Fibroblast of the conjunctiva (primary cell): ENCODE measurements at places on chromosomes 2 and 18.
A peak's percentile ranks its signal among the peaks of the same experiment; 100 is the strongest.

GRCh38 chr2:67318993-67319481 is 78.1 kb upstream of the ETAA1 start:
- DNase-seq, result no peak

DNA sequence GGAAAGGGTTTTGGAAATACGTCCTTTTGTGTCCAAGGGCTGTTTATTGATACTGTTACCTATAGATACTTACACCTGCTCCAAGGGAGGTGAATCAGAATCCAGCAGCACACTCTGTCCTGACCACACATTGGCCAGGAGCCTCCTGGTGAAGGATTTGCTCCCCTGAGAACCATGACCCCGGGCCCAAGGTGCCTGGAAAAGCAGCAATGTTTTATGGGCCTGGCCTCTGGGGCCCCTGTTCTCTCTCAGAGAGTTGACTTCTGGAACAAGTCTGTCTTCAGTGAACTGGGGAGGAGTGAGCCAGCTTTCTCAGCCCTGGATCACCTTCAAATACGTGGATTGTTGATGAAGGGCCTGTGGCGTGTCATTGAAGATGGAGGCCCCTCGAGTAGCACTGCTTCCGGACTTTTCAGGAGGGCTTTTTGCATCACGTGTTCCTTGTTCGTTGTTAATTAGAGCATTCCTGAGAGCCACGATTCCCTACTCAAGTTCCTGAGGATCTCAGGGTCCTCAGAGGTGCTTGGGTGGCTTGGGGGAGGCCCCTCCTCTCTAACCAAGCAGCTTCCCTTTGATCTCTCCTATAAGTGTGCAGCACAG is 78.5 kb upstream of the RPL31 start:
- no peak for DNase-seq

DNA sequence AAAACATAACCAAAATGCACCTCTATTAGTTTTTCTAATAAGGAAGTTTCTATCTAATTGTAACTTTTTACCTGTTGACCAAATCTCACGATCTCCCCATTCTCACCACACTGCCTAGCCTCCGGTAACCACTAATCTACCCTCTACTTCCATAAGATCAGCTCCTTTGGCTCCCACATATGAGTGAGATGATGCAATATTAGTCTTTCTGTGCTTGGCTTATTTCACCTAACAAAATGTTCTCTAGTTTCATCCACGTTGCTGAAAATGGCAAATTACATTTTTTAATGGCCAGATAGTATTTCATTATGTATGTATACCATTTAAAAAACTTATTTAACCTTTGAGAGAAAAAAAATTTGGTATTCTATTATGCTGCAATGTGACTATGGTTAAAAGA is 379.0 kb upstream of the NXPH2 start:
- no peak for DNase-seq

DNA sequence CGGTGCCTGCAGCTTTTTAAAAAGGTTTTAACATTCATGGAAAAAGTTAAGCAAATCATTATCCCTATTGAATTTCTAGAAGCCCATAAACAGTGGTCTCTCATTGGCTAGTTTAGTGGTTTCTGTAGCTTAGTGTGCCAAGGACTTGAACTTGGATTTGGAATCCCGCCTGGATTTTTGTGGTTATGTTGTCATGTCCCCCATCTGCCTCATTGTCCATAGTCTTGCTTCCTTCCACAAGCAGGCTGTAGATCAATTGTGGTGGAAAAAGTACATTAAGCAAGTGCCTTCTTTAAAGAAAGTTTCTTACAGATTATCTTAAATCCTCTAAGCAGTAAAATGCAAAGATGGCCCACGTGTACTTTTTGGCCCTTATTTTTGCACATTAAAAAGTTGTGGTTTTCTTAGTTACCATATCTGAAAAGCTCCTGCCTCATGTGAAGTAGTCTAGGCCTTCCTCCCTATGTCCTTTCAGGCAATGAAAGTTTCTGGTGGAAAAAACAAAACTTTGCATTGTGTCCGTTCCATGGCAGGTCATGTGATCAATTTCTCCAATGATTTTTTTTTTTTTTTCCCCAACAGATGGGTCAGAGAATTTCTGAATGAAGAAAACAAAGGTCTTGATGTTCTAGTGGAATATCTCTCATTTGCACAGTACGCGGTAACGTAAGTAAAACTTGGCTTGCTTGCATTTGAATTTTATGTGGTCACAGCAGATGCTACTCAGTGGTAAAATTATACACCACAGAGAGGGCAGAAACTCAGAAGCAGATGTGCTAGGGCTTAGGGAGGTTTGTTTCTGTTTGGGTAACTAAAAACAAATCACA is 158.9 kb downstream of the PRPF40A start:
- peak; percentile 80 for DNase-seq

- no peak for DNase-seq
Measured at GRCh38 chr2:121279476-121280220, 5.4 kb downstream of the TFCP2L1 start.

DNA sequence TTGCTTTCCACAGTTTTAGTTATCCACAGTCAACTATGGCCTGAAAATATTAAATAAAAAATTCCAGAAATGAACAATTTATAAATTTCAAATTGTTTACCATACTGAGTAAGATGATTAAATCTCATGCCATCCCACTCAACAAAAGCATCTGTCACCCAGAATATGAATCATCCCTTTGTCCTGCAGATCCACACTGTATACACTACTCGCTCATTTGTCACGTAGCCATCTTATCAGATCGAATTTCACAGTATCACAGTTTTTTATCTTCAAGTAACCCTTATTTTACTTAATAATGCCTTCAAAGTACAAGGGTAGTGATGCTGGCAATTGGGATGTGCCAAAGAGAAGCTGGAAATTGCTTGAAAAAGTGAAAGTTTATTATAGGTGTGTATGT is 291.8 kb upstream of the LRATD1 start:
- no peak for DNase-seq

DNA sequence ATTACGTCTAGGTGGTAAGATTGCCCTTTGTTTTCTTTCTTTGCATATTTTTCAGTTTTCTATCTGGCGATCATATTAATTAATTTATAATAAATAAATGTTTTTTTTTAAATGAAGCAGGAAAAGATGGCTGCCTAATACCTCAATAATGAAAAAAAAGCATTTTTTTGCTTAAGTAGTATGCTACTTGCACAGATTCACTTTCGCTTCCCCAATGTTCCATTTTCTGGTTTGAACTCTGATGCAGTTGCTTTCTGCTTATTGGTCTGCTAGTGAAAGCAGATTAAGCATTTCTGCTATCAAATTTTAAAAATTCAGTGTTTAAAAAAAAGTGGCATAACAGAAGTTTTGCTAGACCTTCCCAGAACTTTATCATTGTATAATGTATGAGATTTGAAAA is 11.9 kb upstream of the TMEM182 start:
- DNase-seq, result no peak

DNA sequence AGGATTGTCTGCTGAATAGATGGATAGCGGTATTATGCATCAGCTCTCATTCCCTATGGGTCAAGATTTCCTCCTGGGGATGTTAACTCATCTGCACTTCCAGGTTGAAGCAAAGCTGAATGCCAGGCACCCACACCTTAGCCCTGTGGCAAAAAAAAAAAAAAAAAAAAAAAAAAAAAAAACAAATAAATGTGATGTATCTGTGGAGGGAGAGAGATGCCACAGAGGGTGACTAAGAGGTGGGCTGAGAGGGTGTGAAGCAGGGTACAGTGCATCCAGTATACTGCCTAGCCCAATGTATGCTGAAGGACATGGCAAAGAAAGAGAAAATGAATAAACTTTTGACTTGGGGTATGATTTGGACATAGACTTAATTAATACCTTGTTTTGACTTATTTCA is 91.4 kb downstream of the COPS8 start:
- DNase-seq, result no peak

GRCh38 chr2:210224591-210224940 is 681 bp downstream of the ACADL start:
- DNase-seq, result no peak
